H4 (cell line): ENCODE measurements at places on chromosomes 4 and X. TPM values are rescaled to one million over a fixed set of nuclear protein-coding genes. Genes with fewer than 3 reads are reported as not detected.

TMPRSS11F gene
- not detected in 2 replicates for total RNA-seq

SCOC gene
- 61.4 and 97.0 TPM in 2 replicates for total RNA-seq

UGT2B11 gene
- total RNA-seq, result not detected in 2 replicates

DNA sequence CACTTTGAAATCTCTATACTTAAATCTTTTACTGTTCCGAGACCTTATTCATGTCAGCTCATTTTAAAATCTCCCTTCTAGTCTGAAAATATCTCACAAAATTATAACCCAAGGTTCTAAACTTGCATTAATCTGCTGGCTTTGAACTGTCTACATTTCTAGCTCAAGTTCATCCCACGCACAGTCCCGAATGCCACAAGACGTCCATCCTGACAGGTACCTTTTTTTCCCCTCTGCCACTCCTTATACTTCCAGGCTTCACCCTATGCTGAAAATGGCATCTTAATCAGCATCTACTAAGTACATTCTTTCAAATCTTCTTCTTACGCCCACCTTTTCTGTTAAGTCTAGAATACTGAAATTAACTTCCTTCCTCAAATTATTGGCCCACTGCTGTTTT is 259.2 kb upstream of the GALNTL6 start:
- no peak for DNase-seq

- DNase-seq, result no peak
Observed at GRCh38 chr4:87399148-87399547, 8.2 kb upstream of the HSD17B11 start.

- no peak for DNase-seq
Observed at GRCh38 chr4:81789158-81789557, 317.5 kb upstream of the RASGEF1B start.

DNA sequence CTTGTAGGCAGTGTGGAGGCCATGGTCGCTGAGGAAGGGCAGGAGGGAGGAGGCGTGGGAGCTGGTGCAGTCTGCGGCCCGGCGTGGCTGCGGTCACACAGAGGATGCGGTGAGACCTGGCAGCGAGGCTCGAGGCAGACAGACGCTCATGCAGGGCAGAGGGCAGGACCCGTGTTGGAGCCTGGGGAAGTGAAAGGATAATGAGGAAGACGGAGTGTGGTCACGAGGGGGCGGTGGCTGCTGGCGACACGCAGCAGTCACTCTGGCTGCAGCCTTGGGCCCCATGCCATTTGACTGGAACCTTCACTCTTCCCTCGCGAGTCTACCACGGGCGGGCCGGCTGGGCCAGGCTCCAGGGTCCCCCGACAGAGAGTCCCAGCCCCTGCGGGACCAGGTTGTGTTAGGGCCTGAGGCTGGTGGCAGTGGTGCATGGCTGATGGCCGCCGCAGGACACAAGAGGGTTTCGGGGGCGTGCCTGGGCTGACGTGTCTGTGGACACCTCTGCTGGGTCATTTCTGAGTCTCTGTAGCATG is 68.8 kb upstream of the HGFAC start:
- DNase-seq, result no peak

- DNase-seq, result no peak
Observed at GRCh38 chr4:127685292-127685691, 44.9 kb upstream of the SLC25A31 start.

GRCh38 chr4:89275587-89275986 is 32.0 kb downstream of the GPRIN3 start:
- no peak for DNase-seq
